Activated naive CD4-positive, alpha-beta T cell (primary cell): ENCODE measurements at places on chromosomes 7 and 10.
A peak's percentile ranks its signal among the peaks of the same experiment; 100 is the strongest.

DNA sequence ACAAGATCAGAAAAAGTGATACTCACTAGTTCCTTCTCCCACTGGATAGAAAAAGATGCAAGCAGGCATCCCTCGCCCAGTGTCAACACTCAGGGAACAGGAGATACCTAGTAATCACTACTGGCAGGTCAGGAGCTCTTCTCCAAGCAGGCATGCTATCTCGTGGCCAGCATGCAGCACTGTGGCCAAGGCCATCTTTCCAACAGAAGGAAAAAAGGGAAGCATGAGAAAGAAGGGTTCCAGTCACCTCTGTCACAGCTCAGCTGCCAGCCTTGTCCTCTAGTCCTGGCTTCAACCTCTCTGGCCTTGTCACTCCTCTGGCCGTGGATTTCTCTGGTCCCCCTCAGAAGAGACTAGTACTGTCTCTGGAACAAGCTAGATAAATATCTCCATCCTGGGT is 45.3 kb downstream of the DLG5 start:
- no peak for DNase-seq

DNA sequence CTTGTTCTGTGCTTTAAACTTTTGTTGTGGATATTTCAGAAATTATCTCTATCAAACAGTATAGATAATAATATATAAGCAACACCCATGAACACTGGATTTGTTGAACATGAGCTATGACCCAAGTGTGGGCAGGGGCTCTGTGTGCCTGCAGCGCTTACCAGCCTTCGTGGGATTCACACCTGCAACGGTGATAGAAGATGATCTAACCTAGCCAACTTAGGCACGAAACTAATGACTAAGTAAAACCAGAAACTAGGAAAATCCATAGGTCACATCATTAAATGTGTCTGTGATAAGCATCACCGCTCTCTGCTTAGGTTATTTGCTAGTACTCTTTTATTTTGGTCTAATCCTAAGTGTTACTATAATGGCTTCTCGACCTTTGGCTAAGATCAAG is 18.0 kb downstream of the SPAG6 start:
- no peak for DNase-seq

GRCh38 chr7:81114633-81115032 is 195.8 kb upstream of the SEMA3C start:
- DNase-seq: no peak

DNA sequence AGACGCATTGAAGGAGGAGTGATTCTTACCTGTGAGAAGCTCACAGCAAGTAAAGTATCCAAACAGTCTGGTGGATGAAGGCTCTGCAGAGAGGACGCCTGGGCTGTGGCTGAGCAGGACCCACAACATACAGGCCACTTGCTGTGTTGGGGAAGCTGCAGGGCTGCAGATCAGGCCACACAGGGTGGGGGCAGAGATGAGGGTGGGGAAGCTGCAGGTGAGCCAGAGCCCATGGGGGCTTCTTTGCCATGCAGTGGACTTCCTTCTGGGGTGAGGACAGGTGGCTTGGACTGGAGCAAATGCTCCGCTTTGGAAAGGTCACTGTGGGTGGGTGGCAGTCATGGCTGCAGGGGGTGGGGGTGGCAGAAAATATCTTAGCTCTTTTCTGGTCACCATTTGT is 214.8 kb downstream of the GLRX3 start:
- no peak for DNase-seq

DNA sequence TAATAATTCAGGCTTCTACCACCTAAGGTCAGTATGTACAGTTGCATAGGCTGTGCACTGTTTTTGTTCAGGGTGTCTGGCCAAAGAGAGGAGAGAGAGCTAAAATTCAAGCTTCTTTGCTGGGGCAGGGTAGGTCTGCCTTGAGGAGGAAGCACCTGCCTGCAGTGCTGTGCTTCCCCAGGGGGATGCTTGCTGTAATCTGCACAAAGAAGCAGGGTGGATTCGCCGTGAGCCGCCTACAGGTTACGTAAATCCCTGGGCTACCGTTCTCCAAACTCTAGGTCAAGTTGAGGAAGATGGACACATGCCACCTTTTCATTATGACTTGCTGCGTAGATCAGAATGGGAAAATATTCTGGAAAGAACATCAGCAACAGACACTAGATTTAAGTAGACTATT is 543.3 kb downstream of the TNS3 start:
- DNase-seq: no peak

GRCh38 chr7:47277321-47277781 is 304.6 kb downstream of the TNS3 start:
- DNase-seq: no peak

DNA sequence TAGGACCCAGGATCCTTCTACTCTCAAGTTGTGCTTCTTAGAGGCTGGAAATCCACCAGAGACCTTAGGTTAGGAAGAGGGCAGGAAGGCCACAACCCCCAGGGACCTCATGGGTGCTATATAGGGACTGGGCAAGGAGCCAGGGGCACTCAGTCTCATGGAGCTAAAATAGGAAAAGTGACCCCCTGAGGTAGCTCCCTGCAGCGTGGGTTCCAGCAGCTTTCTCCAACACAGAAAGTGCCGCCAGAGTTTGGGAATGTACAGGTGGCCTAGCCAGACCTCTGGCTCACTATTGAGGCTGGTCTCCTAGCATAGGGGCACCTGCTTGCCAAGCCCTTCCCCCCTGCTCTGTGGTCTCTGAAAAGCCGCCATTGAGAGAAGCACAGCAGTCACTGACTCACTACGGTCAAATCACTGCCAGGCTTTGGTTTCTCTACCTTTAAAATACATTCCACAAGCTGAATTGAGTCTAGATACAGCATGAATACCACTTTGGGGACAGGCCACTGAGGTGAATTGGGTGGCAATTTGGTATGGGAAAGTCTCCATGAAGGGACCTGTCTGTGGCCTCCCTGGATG is 333.2 kb upstream of the PODXL start:
- DNase-seq: no peak

DNA sequence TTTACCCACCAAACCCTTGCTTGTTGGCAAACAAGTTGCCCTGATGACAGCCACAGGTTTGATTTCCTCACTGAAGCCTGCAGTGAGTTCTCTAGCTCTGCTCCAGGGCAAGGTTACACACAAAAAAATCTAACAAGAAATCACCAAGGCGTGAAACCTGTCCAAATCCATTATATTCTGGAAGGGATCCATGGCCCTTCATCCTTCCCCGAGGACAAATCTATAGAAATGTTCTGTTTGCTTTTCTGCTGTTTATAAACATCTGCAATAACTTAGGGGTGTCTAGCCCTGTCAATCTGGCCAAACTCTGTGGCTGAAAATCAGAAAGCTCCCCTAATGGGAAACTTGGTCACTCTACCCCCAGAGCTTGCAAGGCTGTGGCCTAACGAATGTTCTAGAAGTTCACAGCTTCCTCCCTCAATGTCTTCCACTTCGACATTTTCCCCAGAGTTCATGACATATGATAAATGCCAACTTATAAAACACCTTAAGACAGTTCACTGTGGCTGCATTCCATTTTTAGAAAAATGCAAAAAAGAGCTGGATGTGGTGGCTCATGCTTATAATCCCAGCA is 164.5 kb downstream of the PRPF18 start:
- DNase-seq: no peak

DNA sequence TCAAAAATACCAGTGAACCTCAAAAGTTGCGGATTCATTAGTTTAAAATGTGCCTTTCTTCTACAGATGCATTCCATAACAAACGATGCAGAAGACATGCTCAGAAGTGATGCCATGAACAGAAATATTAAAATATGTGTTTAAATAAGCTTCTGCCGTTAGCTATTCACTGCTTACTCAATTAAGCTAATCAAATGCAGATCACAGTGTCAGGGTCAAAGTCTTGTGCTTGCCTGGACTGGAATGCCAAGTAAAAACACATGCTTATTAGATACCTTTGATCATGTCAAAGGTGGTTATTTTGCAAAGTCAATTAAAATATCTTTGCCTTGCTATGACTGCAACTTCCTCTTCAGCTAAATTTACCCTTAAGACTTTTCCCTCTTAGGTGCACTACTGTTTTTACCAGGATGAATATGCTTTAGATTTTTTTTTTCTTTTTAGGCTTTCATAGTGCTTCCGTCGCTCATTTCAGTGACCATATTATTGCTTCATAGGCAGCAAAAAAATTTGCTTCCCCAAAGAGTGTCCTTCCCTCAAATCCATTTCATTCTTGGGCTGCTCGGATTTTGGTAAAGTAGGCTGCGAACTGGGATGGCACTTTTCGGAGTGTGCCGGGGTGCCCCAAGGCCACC is 905 bp downstream of the ASB13 start:
- DNase-seq: no peak

- no peak for DNase-seq
Measured at GRCh38 chr7:44398511-44398911, 73.1 kb upstream of the CAMK2B start.

- no peak for DNase-seq
Measured at GRCh38 chr10:63758080-63758479, 236.9 kb downstream of the REEP3 start.

- no peak for DNase-seq
Measured at GRCh38 chr10:29033311-29033940, 255.4 kb upstream of the LYZL1 start.

GRCh38 chr7:154649434-154649833 is 353.5 kb downstream of the PAXIP1 start:
- DNase-seq: no peak

GRCh38 chr10:33617381-33618080 is 283.1 kb upstream of the NRP1 start:
- no peak for DNase-seq

GRCh38 chr10:100744136-100744986 is 1.0 kb upstream of the PAX2 start:
- DNase-seq: no peak

DNA sequence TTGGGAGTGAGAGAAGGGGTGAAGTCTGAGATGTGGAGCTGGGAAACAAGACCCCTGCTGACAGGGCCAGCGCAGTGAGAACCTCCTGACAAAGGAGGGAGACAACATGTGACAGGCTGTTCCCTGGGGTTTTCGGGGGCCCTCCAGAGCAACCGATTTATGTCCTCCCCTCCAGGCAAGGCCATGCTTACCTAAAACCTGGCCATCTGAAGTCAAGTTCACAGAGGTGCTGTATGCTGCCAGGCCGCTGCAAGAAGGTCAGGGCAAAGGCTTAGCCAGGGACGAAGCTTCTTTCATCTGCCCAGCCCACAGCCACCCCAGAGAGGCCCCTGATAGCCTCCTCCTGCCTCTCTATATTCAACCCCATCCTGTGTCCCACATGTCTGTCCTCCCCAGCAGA is 20.6 kb downstream of the NPC1L1 start:
- DNase-seq: no peak

DNA sequence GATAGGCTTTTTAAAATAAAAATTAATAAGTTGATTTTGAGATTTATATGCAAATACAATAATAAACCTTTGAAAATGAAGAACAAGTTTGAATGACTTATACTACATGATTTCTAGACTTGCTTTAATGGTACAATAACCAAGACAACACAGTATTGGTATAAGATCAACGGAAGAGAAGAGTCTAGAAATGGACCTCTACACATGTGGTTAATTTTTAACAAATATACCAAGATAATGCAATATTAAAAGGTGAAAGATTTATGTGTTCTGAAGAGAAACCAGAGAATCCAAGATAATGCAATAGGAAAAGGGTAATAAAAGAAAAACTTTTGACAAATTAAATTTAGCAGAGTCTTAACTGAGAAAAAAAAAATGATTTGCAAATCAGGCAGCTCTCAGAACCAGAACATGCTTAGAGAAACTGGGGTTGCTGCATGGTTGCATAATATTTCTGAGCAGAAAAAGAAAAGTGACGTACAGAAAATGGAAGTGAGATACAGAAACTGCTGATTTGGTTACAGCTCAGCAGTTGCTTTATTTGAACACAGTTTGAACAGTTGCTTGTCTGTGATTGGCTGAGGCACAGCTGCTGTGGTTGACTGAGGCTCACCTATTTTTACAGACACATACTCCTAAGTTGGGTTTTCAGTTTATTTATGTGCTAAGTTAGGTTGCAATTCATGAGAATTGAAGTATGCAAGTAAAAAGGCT is 365.9 kb downstream of the CRPPA start:
- DNase-seq: no peak

DNA sequence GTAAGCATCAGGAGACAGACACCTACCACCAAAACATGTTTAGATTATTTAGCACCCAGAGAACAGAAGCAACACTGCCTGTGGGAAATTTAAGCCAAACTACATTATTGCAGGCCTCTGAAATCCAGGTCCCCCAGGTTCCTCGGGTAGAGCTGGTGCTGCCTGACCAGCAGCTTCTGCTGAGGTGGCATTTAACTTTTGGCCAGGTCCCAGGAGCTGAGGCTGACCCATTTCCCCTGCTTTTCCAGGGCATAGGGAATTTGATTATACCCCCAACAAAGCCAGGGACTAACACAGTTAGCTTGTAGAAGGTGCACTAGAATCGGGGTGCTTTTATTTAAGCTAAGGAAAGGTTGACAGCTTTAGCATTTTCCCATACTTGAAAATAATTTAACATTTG is 4.7 kb downstream of the LRRC4 start:
- no peak for DNase-seq

GRCh38 chr7:74464931-74465886 is 11.5 kb downstream of the GTF2IRD1 start:
- no peak for DNase-seq

GRCh38 chr10:14050598-14050997 is 280.1 kb downstream of the FRMD4A start:
- DNase-seq: no peak

- peak; percentile 21 for DNase-seq
Measured at GRCh38 chr10:63465293-63466143, at the start of gene JMJD1C. TSS of gene JMJD1C (minus strand) at chr10:63465977. CDS start at chr10:63465662, 315 bp downstream.

DNA sequence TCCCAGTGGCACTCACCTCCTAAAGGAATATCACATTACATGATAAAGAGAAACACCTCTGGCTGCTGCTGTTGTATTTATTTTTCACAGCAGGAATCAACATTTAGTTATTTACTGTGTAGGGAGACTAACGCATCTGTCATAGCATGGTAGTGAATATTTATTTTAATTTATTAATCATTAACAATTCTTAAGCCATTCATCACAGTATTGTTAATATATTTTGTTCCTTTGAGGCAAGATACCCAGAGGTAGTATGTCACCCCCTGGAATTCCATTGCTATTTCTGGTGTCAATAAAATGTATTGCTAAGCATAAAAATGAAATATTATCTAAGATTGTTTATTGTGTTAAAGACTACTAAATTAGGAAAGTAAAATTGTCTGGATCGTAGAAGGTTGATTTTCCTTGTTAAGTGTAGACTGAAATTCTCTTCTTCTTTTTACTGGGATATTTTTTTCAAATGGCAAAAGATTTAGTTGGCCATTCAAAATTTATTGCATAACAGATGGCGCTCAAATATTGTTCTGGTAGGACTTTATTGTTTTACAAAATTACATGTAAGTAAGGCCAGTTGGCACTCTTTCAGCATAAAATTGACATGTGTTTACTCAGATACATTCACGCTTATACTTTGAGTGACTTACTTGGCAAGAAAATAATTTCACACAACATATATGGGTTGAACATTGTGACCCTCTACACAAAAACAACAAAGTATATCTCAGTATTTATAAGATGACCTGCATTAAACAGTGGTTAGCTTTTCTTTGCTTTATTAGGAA is 1358.7 kb upstream of the SORCS1 start:
- DNase-seq: no peak

GRCh38 chr10:72030762-72031543 is 57.4 kb downstream of the SPOCK2 start:
- no peak for DNase-seq
